ENCODE measurements at places on chromosomes 7 and 10.

DNA sequence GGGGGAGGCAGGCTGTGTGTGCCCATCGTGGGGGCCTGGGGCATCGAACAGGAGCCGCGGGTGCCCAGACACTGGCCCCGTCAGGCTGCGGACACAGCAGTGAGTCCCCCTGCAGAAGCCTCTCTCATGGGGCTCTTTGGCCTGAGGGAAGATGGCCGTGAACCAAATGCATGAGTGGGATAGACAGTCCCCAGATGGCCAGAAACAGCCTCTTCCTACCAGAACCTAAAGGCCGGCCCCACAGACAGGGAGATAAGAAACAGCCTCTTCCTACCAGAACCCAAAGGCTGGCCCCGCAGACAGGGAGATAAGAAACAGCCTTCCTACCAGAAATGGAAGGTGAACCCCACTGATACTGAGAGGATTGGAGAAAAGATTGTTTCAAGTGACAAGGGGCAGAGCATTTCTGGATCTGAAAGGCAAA, 16.6 kb downstream of the IDI2 start:
- DNase-seq: no peak

GRCh38 chr7:2644562-2645273, 12.9 kb downstream of the TTYH3 start:
- no peak for DNase-seq

DNA sequence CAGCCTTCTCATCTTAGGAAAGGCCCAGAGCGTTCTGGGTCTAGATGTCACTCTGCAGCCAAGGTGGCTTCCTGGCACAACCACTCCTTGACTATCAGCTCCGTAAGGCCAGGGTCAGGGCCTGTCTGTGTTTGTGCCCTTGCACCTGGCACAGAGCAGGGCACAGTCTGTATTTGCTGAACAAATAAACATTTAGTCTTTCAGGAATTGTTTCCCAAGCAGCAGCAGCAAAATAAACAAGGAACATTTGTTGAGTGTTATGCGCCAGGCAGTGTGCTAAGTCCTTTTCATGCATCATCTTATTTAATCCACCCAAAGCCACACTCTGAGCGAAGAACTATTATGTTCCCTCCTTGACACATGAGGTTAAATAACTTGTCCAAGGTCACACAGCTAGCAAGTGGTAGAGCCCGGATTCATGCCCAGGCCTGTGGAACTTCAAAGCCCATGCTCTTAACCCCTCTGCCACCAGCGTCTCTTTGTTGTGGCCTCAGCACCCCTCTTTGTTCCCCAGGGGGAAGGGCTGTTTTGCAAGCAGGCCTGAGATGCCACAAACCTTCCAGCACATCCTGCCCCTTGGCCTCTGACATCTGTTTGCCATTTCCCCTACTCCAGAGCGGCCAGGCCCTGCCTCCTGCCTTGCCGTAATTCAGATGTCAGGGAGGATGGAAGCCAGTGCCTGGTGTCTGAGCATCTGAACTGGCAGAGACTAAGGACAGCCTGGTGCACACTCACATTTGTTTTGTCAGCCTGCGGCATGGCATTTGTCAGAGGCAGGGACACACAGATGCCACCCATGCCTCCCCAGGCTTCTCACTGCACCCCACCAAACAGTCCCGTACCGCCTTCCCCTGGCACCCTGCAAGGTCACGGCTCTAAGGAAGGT, 325.8 kb upstream of the ZMIZ1 start:
- DNase-seq: no peak

- DNase-seq: no peak
Observed at GRCh38 chr7:30018451-30018850, 8.1 kb downstream of the FKBP14 start.

DNA sequence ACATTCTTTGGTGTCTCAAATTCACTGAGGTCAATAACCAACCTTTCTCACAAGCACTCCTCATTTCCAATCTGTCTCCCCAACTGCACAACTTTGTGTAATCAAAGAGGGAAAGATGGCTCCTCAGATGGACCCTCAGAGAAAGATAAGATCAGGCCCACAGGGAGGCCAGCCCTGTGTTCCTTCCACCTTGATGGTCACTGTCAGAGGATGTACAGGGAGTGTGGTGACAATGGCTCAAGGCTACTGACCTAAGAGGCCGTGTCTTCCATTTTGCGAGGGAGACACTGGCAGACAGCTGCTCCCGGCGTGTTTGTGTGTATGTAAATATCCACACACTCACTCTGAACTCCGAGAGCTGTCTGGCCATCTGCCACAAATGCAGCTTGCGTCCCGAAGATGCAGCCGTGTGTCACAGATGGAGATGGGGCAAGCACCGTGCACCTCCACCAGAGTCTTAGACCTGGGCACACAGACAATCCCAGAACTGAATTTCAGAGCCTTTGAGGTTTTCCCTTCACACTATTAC, 712.1 kb upstream of the NRP1 start:
- no peak for DNase-seq

- DNase-seq: no peak
Observed at GRCh38 chr10:1571587-1572237, 165.6 kb downstream of the ADARB2 start.

GRCh38 chr10:5987747-5988146, 10.4 kb upstream of the IL15RA start:
- no peak for DNase-seq

GRCh38 chr10:13670311-13670710, 83.5 kb downstream of the PRPF18 start:
- no peak for DNase-seq

GRCh38 chr10:124842721-124843120, 41.1 kb downstream of the ABRAXAS2 start:
- DNase-seq: no peak

- no peak for DNase-seq
Observed at GRCh38 chr10:91711885-91712680, 79.2 kb upstream of the PPP1R3C start.

Data from fibroblast of the aortic adventitia (primary cell).